ENCODE measurements at places on chromosomes 7 and 10.

DNA sequence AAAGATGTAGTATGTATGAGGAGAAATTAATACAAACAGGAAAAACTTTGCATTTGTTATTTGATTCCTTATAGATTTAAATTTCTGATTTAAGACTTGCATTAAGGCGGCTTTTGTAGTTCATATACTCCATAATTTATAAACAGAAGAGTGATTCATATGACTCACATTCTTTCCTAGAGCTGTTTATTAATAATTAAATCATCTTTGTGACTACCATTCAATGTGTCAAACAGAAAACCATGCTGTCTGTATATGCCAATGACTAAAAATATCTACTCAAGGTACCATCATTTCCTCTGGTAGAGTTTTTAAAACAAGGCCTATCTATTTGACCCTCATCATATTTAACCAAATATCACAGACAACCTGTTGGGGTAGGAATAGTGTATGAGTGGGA, 501.7 kb downstream of the PARD3 start:
- DNase-seq = no peak

DNA sequence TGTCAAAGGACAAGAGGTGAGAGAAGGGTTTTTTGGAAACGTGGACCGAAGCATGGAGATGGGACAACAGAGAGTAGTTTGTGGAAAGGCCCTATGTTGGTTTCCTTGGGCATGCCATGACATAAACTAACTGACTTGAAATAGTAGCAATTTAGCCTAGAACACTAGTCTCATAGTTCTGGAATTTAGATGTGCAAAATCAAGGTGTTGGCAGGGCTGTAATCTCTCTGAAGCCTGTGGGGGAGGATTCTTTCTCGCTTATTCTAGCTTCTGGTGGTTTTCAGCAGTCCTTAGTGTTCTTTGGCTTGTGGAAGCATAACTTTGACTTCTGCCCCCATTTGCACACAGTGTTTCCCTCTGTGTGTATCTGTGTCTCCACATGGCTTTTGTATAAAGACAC, 283.4 kb downstream of the GFRA1 start:
- no peak for DNase-seq

GRCh38 chr10:34292675-34293074, 522.4 kb downstream of the PARD3 start:
- DNase-seq = no peak

DNA sequence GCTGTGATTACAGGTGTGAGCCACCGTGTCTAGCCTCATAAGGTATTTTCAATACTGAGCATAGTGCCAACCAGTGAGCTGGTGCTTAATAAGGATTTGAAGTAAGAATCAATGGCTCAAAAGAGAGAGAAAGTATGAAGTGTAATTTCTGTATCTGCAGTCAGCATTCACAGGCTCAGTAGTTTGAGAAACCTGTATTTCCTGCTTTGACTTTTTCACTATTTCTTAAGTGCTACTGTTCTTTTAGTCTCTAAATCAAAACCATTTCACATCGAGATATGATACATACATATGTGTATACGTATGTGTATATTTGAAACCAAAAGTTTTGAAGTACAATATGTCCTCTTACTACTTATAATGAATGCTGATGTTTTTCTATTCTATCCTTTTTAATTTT, 189.9 kb downstream of the PPP1R9A start:
- DNase-seq = no peak

DNA sequence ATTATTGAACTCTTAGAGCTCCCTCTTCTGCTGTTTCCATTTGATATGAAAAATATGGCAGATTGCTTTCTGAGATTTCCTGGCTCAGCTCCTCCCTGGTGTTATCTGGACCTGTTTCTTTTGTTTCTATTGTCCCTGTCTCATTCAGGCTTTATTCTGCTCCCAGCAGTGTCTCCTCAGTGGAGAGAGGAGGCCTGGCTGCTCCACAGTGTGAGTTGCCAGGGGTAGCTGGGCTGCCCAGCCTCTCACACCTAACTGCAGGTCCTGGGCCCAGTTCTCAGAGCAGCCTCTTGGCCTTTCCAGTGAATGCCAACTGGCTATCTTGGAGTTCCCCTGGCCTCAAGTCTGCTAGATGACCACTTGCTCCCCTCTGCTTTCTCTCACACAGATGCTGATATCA, 127.0 kb downstream of the VPS41 start:
- no peak for DNase-seq

DNA sequence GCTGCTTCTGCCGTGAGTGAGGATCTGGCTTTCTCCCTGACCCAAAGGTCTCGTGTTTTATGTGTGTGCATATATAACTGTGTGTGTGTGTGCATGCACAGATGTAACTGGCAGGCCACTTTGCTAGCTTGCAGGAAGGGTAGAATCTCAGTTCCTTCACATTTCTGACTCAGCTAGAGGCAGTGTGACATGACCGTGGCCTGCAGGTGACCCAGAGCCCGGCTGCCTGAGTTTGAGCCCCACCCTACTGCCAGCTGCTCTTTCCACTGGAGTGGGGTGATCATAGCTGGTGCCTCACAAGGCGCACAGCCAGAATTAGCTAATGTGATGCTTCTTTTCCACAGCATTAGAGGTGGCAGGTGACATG, 9.3 kb upstream of the MYL7 start:
- no peak for DNase-seq

GRCh38 chr7:93756890-93757289, 133.7 kb downstream of the TFPI2 start:
- no peak for DNase-seq

DNA sequence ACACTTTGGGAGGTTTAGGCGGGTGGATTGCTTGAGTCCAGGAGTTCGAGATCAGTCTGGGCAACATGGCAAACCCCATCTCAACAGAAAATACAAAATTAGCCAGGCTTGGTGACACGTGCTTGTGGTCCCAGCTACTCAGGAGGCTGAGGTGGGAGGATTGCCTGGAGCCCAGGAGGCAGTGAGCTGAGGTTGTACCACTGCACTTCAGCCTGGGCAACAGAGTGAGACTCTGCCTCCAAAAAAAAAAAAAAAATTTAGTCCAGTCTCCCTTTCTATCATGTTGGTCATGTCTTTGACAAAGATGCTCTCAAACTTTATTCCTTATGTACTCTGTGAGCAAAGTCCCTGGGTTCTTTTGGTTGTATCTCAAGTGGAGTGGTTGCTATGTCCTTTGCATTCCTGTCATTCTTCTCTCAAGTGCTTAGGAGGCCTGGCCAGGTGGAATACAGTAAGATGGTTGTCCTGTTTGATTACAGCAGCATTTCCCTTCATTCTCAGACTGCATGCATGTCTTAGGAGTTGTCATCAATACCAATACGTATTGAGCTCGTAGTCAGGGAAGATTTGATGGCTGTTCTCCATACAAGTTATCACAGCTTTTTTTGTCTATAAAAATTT, 85.7 kb downstream of the MMRN2 start:
- DNase-seq = no peak

DNA sequence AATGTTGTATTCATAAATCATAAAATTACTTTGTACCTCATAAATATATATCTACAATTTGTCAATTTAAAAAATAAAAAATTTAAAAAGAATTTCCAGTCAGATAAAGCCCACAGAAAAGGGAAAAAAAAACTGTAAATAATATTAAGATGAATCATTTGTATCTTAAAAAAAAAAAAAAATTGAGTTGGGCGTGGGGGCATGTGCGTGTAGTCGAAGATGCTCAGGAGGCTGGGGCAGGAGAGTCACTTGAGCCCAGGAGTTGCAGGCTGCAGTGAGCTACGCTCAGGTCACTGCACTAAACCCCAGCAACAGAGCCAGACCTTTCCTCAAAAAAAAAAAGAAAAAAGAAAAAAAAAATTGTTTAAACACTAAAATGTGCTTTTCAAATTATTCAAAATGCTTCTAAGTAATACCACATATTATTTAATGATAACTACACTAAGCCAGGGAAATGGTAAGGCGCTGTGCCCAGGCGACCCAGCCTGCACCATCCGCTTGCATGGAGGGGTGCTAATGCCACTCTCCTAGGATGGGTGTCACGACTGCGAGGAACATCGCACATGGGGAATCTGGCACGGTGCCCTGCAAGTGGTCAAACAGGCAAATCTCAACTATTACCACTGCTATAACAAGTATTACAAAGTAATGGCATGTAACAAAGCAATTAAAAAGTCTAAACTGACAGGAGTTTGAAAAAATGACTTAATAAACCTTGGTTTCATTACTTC, 15.4 kb downstream of the GLUD1 start:
- no peak for DNase-seq

GRCh38 chr7:107147464-107148393, 21.1 kb upstream of the HBP1 start:
- no peak for DNase-seq

DNA sequence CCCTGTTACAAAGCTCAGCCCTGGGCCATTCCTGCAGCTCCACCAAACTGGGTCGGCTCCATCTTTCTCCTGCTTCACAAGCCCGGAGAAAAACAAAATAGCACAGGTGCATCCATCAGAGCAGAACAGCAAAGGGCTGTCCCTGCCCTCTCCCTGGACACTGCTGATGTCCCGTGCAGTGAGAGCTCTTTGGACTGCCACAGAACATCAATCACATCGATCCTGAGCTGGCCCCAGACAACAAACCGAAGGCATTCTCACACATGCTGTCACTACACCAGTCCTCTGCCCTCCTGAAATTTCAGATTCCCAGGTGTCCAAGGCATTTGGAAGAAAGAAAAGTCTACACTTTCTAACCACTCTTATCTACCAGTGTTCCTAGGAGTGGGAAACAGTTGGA, 427.1 kb upstream of the ZMIZ1 start:
- DNase-seq = no peak

GRCh38 chr10:132539894-132540293, 2.3 kb downstream of the INPP5A start:
- DNase-seq = no peak

DNA sequence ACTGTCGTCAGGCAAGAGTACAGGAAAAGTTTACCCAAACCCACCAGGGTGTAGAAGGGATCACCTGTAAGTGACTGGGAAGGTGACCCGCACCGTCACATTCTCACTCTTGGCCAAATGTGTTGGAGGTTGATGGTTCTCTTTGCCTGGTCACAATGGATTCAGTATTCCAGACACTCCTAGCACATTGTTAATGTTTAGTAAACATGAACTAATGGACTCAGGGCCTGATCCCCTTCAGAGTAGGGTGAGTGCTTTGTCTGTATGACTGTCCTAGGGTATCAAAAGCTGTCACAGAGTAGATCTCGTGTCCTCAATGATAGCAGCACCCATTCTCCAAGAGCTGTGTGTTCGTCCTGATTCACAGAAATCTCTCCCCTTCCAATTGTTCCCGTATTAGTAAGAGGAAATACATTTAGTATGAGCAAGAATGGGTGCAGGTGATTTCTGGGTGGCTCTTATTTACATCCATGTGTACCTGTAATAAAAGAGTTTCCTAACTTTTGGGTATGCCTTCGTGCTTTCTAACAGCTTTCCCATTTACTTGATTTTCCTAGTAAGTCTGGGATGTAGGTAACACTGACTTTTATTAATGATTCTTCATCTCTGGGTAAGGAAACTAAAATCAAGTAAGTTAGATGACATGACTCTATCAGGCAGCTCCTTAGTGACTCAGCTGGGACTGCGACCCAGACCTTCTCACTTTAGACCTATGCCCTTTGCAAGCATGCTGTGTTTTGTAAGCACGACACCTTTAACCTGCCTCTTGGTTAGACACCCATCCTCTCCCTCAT, 4.7 kb downstream of the EEPD1 start:
- DNase-seq = no peak

DNA sequence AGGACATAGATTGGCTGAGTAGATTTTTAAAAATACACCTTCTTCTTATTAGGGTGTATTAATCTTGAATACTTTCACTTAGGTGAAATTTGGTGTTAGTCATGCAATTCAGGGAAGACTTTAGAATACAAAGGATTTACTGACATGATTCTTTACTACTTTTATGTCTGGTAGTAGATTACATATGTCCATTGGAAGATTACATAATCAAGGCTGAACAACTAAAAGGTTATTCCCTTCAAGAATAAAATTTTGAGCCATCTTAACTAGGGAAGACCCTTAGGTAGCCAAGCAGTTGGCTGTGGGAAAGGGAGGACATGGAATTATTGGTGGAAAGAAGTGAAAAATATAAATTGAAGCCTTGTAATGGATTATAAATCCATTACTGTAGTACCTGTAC, 165.0 kb downstream of the ITGB1 start:
- no peak for DNase-seq

DNA sequence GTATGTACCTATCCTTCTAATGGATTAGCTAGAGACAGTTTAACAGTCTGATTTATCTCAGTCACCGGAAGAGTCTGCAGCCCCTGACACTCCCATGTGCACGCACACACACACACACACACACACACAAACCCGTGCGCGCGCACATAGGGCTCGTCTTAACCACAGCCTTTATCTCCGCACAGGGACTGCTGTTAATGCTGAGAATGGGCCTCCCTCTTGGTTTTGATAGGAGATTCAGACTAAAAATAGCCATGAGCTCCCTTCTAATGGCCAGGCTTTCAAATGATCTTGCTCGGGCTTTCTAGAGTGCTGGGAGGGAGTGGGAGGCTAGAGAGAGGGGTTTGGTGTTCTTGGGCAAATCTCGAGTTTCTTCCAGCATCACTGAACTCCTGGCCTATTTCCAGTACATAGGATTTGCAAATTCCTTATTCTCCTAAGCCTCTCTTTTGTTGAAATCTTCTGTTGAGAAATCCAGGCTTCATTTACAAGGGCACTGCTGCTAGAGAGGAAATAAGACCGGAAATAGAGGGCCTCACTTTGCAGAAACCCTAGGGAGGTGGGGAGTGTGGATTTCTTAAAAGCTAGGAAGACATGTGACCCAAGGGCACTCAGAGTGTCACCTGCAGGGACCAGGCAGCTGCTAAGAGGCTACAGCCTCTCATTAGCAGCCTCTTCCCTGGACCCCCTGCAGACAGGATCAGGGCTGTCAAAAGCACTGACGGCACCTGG, 2.4 kb downstream of the TMEM72 start:
- no peak for DNase-seq

- DNase-seq = no peak
These were observed 509 bp upstream of the ING3 start for GRCh38 chr7:120949998-120950538.

GRCh38 chr7:121913947-121914675, 41.1 kb downstream of the PTPRZ1 start:
- DNase-seq = no peak

- DNase-seq = no peak
These were observed 22.3 kb downstream of the RAB19 start for GRCh38 chr7:140426130-140426529.

DNA sequence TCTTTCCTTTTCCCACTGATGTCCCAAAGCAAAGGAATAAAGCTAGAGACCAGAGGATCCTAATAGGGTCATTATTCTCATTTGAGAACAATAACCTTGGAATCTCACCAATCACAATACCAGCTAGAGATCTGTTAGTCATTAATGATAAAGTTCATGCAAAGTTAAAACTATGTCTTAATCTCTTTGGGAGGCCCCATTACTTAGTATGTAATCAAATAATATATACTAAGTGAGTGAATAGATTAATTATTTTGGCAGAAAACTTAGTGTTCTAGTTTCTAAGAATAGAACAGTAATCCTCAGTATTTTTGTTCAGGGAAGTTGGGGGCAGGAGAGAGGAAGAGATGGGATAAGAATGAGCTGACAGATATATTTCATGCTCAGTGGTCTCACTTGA, 227.2 kb downstream of the MTERF1 start:
- no peak for DNase-seq

- DNase-seq = no peak
These were observed 209.7 kb downstream of the ABCA13 start for GRCh38 chr7:48380921-48381320.

- DNase-seq = no peak
These were observed 149.6 kb downstream of the TCF7L2 start for GRCh38 chr10:113099431-113100183.
